ENCODE measurements at places on chromosomes 12 and 14.

DNA sequence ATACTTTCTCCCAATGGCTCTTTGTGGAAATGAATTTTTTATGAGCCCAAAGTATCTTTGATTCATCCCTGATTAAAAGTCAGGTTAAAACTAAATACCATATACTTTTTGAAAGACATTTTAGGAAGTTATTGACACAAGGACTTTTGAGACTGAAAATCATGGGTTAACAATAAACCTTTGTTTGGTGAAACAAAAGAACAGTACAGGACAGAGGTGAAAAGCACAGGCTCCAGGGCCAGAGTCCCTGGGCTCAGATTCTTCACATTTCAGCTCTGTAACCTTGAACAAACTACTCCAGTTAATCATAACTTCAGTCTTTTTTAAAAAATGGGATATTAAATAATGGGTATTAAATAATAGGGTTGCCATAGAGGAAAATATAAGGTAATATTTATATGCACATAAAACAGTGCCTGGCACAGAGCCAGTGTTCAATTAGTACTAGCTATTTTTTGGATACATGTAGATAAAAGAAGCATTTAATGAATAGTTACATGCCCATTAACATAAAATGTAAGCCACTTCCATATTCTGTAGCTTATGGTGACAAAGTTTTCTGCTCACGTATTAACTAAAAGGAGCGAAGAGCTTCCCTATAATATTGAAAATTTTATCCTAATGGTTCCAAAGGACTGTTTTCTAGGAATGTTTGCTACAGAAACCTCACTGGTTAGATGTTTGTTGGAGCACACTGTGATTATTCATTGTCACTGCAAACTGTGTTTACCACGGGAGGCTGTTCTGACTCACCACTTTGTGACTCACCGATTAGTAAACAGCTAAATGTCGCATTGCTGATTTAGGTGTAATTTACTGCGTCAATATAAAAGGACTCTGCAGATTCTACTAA lies 255.4 kb downstream of the DAD1 start:
- no peak for DNase-seq

GRCh38 chr12:70982991-70983390 lies 62.5 kb upstream of the PTPRR start:
- no peak for DNase-seq

GRCh38 chr12:124687174-124687902 lies 119.9 kb upstream of the NCOR2 start:
- DNase-seq, result peak; percentile 18

GRCh38 chr12:57058454-57058853 lies 8.5 kb upstream of the MYO1A start:
- no peak for DNase-seq

DNA sequence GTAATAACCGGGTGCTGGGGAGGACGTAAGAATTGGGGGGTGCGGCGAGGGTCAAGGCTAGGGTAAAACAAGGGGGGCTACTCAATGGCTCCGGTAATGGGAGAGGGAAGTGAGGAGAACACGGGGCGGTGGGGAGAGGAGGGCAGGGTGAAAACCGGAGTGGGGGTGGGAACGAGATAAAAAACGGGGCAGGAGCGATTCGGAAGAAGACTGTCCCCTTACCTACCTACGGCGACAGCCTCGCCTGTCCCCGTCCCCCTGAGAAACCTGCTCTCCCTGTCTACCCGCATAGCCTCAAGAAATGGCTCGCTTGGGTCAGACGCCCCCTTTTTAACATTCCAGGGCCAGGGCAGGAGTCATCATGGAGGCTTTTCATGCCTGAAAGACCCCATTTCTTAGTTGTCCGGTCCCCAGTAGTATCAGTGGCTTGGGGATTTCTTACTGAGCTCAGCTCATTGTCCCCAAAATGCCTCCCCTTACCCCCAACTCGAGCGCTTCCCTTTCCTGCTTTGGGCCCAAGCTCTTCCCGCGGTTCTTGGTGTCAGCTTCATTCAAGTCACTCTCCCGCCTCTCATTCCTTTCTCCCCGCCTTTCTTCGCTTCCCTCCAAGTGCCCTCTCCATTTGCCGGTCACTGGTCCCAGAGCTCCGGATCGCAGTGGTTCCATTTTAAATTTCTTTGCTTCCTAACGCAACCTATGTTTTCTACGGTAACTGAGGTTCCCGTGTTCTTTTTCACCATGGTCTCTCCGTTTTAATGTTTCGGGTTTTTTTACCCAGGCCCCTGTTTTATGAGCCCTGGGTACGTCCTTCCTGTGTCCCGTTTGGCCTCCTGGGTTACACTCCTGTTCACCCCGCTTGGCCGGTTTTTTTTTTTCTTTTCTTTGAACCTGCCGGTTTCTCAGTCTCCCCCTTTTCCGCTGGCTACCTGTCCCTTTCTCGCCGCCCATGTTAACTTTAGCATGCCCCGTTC lies 1.2 kb upstream of the WSB2 start:
- peak; percentile 86 for DNase-seq

DNA sequence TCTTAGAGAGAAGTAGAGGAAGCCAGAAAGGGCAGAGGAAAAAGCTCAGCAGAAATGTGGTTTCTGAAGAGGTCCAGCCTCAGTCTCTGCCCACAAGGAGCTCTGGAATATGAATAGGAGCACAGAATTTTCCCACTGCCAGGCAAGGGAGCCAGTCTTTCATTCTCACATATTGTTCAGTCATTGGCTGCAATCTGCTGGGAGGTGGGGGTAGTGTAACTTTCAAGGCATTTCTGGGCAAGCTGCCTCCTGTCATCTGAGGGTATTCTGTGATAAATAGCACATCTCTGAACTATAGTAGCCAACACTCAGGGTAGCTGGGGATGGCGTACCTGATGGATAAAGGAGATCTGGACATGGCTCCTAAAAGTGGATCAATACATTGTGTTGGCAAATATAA lies 127.2 kb downstream of the LRRK2 start:
- DNase-seq, result no peak

GRCh38 chr14:32980178-32980901 lies 41.7 kb downstream of the NPAS3 start:
- no peak for DNase-seq

DNA sequence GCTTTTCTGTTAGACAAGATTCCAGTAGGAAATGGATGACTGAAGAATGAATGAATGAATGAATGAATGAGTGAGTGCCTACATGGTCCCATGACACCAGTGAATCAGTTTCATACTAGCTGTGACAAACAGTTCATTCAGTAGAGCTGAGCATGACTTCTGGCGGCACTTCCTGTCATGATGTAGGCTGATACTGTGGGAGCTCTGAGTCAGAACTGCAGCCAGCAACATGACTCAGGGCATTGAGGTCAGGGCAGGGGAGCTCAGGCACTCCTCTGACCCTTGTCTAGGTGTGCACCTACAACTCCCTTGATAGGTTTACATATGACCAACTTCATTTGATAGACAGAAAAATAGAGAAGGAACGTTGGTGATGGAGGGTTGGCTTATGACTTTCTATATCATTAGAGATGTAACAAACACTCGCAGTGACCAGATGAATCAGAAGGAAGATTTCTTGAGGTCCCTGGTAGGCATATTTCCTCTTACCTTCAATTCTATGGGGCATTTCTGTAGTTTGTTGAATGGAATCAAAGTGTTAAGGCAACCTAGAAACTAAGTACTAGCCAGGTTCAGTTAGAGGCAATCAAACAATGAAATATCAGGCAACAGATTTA lies 139.3 kb upstream of the ARHGAP5 start:
- no peak for DNase-seq

GRCh38 chr14:35149239-35149638 lies 26.9 kb downstream of the PRORP start:
- no peak for DNase-seq

DNA sequence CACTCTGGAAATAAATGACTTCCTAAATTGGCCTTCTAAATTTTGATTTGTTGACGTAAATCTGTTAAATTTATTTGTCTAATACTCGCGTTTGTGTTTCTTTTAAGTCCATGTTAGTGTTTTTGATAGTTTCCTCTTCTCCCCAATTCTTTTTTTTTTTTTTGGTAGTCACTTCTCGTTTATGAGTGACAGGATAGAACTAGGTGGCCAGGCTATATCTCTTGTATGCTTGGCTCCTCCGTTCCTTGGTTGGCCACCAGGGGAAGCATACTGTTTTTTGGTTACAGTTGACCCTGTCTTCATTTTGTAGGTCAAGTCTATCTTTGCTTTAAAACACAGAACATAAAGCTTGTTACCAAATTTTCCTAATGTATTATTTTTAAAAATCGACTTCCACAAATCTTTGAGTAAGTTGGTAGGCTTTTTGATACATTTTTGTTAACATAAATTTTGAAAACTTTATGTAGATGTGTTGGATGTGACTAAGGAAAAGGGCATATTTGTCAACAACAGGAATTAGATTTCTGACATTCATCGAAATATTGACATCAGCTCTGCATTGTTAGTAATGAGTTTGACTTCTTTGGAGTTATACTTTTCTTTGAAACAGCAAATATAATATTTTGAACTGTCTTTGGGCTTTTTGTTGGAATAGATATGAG lies 2.2 kb downstream of the RCOR1 start:
- DNase-seq, result peak; percentile 82

- DNase-seq, result no peak
Measured at GRCh38 chr14:72443256-72443655, 450.6 kb downstream of the DPF3 start.

DNA sequence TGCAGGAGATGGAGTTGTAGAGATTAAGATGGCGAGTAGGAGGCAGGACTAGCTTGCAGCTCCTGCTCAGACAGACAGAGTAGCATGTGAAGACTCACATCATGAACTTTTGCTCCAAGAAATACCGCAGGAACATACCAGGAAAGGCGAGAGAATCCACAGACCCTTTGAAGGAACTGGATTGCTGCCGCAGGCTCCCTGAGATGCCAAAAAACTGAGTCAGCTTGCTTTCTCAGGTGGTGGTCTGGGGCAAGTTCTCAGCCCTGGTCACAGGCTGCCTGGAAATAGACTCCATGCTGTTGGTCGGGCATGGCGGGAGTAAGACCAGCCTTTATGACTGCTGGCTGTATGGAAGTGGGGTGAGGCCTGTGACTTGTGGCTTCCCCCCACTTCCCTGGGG lies 163.6 kb upstream of the NAV3 start:
- DNase-seq, result no peak

- no peak for DNase-seq
Measured at GRCh38 chr12:123089631-123090353, 61.1 kb downstream of the PITPNM2 start.

DNA sequence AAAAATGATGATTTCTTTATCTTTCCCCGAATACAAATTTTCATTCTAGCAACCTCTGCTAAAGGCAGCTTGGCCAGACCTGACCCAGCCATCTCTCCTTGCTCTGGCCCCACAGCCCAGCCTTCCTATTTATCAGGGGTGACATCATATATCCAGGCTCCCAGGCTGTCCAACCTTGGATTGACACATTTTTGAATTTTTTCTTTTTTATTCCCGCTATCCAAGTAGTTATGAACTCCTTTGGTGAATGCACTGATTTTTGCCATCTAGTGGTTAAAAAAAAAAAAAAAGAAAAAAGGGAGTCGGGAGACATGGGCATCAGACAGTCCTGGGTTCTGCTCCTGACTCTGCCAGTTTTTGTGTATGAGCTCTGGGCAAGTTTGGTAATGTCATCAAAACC lies 120.5 kb downstream of the PTPN11 start:
- no peak for DNase-seq

- DNase-seq, result no peak
Measured at GRCh38 chr14:40983604-40984003, 623.1 kb upstream of the LRFN5 start.

DNA sequence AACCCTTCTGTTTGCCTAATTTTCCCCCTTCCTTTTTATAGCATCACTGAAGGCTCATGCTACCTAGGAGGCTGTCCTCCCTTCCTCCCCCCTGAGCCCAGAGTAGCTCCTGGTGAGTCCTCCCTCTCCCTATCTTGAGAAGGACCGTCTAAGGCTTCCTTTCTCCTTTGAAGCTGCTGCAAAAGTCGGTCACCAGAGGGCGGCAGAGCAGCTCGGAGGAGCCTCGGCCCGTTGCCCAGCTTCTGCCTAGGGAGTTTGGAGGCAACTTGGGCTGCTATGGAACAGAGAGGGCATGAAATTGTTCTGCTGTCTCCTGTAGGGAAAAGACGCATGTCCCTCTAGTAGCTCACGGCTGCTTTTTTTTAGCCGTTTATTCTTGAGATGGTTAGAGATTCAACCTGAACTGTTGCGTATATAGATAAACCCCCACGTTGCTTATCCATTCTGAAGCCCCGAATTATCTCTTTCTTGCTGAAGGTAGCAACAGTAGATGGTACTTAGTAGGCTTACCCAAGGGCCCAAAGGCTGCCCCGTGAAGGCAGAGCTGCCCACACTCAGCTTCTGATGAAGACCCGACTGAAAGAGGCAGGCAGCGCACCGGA lies 5.7 kb downstream of the WNT5B start:
- peak; percentile 83 for DNase-seq

GRCh38 chr12:62516927-62517326 lies 50.3 kb downstream of the MON2 start:
- no peak for DNase-seq

DNA sequence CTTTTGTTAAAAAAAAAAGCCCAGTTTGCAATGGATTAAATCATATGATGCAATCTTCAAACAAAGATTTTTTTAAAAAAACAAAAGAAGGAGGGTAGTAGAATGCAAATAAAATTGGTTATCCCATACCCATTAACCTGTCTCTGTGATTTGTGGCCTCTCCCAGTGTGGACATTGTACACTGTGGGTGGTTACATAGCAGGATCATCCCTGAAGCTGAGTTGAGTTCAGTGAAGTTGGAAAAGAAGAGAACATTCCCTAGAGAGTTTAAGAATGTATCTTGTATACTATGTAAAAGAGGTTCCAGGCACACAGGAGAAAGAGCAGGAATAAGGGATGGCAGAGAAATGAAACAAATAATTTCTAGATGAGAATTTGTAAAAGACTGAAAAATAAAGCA lies 142.4 kb upstream of the SLC16A7 start:
- DNase-seq, result no peak

DNA sequence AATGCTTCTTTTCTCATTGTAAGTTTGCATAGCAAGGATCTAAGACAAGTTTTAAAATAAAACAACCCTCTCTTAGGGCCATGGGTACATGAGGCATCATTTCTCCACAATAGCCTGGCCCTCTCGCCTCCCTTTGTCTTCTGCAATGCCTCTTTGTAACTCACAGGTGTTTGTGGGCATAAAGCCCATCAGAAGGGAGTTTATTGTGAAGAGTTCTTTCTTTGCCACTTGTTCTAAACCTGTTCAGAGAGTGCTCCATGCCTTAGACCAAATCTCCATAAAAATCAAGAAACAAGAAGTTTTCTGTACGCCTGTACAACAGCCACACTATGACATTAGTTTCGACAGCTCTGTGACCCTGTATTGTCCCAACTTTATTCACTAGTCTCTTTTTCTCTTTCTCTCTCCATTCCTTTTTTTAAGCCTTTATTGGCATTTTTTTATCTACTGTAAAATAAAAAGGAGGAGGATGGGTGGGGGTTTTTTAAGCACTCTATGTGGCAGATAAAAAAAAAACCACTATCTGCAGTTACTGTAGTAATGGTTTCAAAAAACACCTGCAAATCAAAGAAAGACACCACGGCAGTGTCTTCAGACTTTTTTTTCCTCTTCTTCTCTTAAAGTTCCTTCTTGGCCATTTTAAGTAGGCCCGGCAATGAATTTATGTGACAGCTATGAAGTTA lies 1.6 kb downstream of the C12orf42 start:
- no peak for DNase-seq
